ENCODE measurements at places on chromosomes 3 and 15.

- DNase-seq = peak; percentile 12
Measured at GRCh38 chr3:55662683-55663082, 175.6 kb upstream of the WNT5A start.

- no peak for DNase-seq
Measured at GRCh38 chr3:52270252-52270754, 8.1 kb downstream of the WDR82 start.

DNA sequence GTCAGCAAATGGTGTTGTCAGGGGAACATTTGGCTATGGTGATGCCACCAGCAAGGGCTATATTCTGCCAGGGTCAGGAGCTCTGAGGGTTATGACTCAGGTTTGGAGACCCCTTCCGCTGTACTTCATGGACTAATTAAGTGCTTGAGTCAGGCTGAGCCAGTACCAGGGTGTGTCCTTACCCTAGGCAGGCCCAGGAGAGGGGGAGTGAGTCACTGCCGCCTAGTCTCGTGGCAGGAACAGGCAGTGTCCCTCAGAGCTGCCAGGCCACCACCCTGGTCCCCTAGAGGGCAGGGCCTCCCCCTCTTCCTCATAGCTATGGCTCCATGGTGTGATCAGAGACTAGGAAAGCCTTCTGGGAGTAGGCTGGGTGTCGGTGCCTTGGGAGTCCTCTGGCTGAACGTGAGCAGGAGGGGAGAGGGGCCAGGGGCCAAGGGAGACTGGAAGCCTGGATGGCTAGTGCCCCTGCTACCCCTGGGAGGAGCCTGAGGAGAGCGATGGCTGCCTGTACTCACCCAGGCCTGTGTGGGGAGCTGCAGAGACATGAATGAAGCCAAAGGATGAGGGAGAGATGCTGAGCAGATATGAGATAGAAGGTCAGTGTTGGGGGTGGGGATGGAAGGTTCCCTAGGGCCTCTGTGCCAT is 10.6 kb downstream of the MAPKAPK3 start:
- peak; percentile 79 for DNase-seq

DNA sequence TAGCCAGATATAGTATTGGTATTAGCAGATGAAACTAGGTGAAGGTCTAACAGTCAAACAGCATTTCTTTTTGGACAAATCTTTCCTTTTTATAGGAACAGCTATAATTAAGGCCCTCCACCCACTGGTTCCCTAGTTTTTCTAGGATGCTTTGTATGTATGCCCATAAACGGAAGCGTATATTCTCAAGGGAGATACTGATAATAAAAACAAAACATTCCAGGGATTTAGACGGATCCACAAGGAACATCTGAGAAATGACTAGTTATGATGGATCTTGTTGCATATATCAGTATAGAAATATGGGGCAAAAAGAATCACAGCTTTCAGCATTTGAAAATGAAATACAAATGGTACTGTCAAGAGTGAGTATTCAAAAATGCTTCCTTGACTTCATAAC is 22.5 kb downstream of the LRRC28 start:
- DNase-seq = no peak

GRCh38 chr3:112718967-112719366 is 78.0 kb upstream of the CCDC80 start:
- DNase-seq = no peak

DNA sequence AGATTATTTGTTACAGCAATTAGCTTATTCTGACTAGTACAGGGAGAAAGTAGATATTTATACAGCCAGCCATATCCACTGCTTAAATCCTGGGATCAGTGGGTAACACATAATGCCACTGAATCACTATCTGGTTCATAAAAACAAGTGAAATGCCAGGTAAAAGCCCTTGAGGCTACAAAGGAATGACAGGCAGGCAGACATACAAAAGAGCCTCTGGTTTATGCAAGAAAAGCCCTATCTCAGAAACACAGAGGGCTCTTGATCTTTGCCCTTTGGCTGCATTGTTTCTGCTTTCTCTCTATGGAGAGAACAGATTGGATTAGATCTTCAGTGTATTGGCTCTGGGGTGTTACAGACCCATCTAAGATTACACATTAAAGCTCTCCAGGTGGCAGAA is 115.4 kb upstream of the GADL1 start:
- DNase-seq = peak; percentile 40

- peak; percentile 83 for DNase-seq
Measured at GRCh38 chr3:59422312-59422711, 372.5 kb upstream of the CFAP20DC start.

DNA sequence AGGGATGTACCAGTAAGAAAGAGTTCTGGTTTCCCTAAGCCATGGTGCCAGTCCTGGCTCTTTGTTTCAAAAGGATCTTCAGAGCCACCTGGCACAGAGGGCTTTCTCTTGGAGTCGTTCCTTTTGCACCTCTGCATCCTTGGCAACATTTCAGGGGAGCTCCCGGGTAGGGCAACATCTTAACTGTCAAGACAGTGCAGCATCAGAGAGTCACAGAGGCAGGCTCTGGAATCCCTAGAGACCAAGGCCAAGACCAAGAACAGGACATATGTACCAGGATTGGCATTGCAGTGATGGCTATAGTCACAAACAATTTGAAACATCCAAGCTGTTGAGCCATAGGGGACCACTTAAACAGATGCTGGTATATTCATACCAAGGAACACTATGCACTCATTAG is 129.4 kb upstream of the ADPGK start:
- DNase-seq = no peak

DNA sequence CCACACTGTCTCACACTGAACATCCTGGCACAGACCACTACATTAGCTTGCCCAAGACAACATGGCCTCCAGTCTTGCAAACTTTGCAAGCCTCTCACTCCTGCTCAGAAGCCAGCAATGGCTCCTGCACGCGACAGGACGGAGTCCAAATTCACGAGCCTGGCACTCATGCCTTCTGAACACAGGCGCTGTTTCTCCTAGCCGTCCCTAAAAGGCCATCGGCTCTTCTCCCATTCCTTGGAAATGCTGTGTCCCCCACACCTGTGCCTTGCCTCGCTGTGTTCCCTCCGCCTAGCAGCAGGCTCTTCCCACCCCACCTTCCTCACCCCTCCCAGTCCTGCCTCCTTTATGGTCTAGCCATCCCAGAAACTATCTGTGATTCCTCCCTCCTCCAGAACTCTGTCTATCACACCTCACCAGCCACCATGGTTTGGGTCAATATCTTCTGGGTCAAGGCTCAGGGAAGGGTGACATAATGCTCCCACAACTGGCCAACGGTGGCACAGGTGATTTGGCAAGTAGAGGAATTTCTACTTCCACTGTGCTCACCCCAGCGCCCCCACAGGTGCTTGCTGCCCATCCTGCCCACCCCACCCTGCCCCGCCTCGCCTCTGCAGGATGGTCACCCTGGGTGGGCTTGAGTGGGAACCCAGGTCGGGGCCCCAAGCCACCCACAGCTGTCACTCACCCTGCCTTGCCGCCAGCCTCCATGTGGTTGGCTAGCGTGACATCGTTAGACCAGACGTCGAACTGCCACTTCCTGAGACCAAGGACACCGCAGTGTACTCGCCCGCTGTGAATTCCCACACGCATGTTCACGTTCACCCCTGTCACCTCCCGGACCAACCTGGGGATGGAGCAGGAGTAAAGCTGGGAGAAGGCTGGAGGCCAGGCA is 120.7 kb downstream of the ADCY5 start:
- DNase-seq = no peak
